ENCODE measurements at places on chromosomes 2 and 18.

- ATAC-seq, result no peak
Observed at GRCh38 chr2:63899639-63900038, 57.9 kb downstream of the UGP2 start.

DNA sequence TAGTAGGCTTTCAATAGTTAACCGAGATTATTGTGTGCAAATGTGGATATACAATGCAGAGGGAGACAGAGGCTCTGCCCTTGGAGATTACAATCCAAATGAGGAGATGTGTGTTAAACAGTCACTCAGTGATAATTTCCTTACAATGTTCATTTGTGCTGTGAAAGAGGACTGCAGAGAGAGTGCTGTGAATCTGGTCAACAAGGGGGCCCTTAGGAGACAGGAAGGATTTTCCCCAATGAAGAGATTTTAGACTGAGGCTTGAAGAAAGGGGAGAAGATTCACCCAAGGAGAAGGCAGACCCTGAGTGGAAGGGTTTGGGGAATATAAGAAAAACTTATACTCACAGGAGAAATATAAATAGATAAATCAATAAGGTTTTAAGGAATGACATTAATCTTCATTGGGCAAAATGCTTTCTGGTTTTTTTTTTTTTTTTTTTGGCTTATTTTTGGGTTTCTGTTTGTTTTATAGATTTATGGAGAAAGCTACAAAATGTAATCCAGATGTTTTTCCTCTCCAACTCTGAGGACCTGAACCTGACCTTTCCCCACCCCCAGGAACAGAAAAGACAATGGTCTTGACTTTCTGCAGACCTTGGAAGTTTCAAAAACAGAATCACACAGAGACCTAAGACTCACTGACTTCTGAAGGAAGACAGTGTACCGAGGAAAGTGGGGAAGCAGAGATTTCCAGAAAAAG lies 151.3 kb upstream of the SERPINE2 start:
- no peak for ATAC-seq

- peak; percentile 90 for ATAC-seq
Observed at GRCh38 chr2:205643391-205643885, 38.9 kb upstream of the NRP2 start.

GRCh38 chr2:203913947-203914346 lies 22.6 kb upstream of the ICOS start:
- no peak for ATAC-seq

- no peak for ATAC-seq
Observed at GRCh38 chr2:4122726-4123125, 419.4 kb downstream of the DCDC2C start.

GRCh38 chr18:47791461-47791985 lies 138.9 kb downstream of the SMAD2 start:
- no peak for ATAC-seq

GRCh38 chr2:37985333-37985732 lies 60.2 kb downstream of the RMDN2 start:
- no peak for ATAC-seq

DNA sequence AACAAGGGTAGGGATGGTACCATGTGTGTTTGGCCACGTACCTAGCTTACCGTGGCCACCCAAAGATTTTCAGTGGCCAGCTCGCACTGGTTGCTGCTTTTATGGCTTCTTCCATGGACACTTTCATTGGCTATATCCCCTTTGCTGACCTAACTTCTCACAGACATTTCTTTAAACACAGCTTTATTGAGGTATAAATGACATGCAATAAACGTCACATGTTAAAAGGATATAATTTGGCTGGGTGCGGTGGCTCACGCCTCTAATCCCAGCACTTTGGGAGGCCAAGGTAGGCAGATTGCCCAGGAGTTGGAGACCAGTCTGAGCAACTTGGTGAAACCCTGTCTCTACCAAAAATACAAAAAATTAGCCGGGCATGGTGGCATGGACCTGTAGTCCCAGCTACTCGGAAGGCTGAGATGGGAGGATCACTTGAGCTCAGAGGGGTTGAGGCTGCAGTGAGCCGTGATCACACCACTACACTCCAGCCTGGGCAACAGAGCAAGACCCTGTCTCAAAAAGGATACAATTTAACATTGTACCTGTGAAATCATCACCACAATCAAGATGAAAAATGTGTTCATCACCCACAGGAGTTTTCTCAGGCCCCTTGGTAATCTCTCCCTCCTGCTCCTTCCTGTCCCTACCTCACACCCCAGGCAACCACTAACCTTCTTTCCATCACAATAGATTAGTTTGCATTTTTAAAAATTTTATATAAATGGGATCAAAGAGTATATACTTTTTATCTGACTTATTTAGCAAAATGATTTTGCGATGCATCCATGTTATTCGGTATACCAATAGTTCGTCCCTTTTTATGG lies 127.8 kb upstream of the PPP1CB start:
- no peak for ATAC-seq

GRCh38 chr2:213834746-213835145 lies 550.5 kb downstream of the SPAG16 start:
- ATAC-seq, result no peak

- no peak for ATAC-seq
Observed at GRCh38 chr2:105454801-105455485, 56.1 kb upstream of the FHL2 start.

- ATAC-seq, result no peak
Observed at GRCh38 chr2:219684721-219685689, 57.6 kb downstream of the SLC4A3 start.

DNA sequence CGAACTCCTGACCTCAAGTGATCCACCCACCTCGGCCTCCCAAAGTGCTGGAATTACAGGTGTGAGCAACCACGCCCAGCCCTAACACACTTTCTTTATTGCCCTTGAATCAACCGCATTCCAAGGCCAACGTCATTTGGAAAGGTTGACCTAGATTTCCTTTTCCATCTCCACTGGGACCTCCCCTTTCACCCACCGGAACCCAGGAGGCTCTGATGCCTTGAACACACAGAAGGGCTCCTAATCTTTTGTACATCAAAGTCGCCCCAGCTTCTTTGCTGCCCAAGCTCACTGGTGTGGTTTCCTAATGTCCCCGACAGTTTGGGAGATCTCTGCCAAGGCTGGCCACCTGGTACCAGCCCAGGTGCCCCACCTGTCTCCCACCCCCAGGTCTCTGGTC lies 46.2 kb upstream of the CAB39 start:
- ATAC-seq, result no peak

GRCh38 chr2:807300-807699 lies 130.1 kb upstream of the TMEM18 start:
- ATAC-seq, result no peak

DNA sequence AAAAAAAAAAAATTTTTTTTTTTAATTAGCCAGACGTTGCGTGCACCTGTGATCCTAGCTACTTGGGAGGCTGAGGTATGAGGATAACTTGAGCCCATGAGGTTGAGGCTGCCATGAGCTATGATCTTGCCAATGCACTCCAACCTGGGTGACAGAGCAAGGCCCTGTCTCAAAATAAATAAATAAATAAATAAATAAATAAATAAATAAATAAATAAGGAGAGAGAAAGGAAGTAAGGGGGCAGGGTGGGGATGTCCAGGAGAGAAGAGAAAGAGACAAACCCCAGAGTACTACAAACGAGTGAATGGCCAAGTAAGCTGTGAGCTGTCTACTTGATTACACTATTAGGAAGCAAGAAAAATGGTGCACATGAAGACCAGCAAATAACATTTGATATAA lies 7.7 kb upstream of the PMAIP1 start:
- no peak for ATAC-seq

DNA sequence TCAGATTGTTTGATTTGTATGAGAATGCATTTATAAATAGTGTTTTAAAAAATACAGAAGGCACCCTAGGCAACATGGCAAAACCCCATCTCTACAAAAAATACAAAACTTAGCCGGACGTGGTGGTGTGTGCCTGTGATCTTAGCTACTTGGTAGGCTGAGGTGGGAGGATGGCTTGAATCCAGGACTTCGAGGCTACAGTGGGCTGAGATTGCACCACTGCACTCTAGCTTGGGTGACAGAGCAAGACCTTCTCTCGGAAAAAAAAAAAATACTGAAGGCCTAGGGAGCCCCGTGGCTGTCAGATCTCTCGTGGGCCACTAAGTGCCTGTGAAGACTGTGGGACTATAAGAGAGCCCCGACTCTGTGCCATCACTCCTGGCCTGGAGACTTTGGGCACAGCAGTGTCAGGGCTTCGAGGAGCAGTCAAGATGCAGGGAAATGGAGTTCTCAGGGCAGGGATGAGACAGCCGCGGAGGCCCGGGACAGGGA lies 40.5 kb downstream of the MYO7B start:
- no peak for ATAC-seq

DNA sequence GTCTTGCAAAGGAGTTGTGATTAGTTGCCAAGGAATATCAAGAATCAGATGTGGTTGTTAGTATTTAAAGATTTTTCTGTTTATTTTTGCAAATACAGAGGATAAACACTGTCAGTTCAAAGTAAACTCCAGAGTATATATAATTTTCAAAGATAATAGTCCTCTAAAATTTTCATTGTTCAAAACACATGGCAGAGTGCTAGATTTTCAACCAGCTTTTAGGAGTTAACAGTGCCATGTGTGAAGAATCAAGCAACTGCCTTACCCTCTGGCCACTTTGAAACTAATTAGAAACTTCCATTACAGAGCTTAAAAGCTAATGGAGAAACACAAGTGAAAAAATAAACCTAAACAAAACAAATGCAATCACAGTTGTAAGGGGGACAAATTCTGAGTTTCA lies 1605.6 kb upstream of the ZEB2 start:
- no peak for ATAC-seq

GRCh38 chr18:36772241-36772723 lies 56.5 kb downstream of the TPGS2 start:
- peak; percentile 90 for ATAC-seq

- peak; percentile 73 for ATAC-seq
Observed at GRCh38 chr18:48922801-48923730, 27.7 kb downstream of the SMAD7 start.

- no peak for ATAC-seq
Observed at GRCh38 chr18:38801640-38802039, 1236.0 kb upstream of the CELF4 start.

- peak; percentile 55 for ATAC-seq
Observed at GRCh38 chr2:212428681-212429478, 109.7 kb downstream of the ERBB4 start.

DNA sequence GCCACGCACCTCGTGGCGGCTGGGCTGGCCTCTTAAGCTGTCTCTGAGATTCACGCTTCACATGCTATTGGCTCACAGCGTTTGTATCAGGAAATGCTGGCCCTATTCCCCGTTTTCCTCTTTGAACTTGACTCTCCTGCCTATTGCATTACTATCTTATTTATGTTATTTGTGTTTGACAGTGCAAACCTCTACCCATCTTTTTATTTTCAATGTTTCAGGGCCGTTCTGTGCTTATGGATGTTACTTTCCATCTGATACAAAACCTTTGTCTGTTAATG lies 149.9 kb upstream of the TWIST2 start:
- no peak for ATAC-seq

GRCh38 chr2:207149249-207150213 lies 16.2 kb downstream of the KLF7 start:
- no peak for ATAC-seq

DNA sequence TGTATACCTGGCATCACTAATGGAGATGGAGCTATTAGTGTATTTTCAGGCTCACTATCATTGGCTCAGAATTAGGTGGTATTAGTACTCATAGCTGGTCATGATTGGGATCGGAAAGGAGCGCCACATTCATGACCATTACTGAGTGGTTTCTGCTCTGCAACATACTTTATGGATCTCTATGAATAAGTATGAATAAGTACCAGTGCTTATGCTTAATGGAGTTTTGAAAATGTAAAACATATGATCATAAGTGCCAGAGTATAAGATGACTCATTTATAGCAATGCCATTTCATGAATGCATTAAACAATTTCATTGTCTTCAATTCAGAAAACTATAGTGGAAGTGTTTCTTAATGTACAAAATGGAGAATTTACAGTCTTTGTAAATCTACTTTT lies 156.7 kb downstream of the GALNT3 start:
- ATAC-seq, result peak; percentile 47

GRCh38 chr2:100561191-100561590 lies 1.6 kb upstream of the PDCL3 start:
- ATAC-seq, result no peak

GRCh38 chr18:13578400-13578799 lies 148.0 kb downstream of the FAM210A start:
- no peak for ATAC-seq

DNA sequence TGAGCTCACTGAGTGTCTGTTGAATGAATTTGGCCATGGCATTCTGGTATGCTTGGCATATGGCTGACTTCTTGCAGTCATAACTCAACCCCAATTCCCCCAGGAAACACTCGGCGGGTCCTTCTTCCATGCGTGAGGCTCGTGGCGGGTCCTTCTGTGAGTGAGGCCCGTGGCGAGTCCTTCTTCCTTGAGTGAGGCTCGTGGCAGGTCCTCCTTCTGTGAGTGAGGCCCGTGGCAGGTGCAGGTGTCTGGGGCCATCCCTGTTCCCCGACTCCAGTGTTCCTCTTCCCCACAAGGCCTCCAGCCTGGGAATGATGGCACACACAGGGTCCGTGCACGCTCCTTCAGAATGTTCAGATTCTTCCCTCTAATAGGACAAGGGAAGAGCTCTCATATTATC lies 169.0 kb downstream of the EIPR1 start:
- no peak for ATAC-seq

GRCh38 chr2:62208758-62209114 lies 12.8 kb downstream of the B3GNT2 start:
- no peak for ATAC-seq

DNA sequence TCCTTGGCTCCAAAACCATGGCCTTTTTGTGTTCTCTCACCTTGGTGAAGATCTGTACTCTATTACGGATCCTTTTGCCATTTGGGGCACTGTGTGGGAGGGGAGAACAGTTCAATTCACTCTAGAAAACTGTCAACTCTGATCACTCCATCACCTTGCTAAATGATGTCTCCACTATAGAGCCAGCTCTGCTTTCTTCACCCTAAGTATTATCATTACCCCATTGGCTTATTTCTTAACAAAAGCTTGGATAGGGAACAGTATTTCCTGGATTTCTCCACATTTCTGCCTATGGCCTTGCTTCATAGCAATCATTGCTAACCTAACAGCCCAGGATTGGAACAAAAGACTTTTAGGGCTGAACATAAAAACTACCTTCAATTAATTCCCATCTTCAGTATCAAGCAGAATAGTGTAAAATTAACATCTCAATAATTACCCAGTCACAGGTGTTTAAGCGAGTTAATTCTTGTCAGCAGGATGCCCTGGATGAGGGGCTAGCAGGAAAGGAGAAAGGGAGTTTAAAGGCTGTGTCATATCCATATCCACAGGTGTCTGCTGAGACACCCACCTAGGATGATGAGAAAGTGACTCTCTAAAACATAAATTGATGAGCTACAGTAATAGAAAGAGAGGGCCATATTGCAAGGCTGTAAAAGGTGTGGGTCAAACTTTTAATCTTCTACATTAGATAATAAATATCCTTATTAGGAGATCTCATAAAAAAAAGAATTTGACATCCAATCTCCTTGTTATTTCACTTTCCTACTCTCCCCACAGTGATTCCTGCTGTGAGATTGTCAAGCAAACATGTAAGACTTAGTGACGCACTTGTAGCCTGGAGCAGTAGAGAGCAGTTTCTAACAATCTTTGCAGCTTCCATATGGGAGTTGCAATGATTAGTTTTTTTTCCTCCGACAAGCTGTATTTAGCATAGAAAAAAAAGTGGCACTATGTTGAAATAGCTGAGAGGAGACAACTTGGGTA lies 589.5 kb upstream of the NXPH2 start:
- ATAC-seq, result no peak

Data from motor neuron (in vitro differentiated cells).